ENCODE measurements at places on chromosomes 11 and 22.

GRCh38 chr11:61327669-61328071 is 5.2 kb downstream of the DDB1 start:
- no peak for DNase-seq

- no peak for DNase-seq
These were observed 72.3 kb upstream of the CHRM4 start for GRCh38 chr11:46463701-46464421.

GRCh38 chr22:39229075-39229474 is 15.7 kb downstream of the PDGFB start:
- no peak for DNase-seq

- no peak for DNase-seq
These were observed 4.6 kb downstream of the BID start for GRCh38 chr22:17769716-17770082.

DNA sequence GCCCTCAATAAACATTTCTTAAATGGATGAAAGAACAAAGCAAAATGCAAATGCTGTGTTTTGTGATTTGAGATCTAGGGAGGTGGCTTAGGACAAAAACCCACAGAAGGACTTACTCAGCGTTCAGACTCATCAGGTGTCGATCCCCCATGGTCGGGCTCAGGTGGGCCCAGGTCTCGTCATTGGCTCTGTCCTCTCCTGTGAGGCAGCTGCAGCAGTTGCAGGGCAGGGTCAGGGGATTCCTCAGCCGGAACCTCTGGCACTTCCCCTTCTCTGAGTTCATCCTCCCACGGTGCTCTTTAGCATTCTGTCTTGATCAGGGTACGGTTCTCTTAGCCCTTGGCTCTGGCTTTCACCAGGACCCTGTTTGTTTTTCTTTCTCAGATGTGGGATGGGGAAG is 14.0 kb upstream of the ACR start:
- no peak for DNase-seq

GRCh38 chr11:67519726-67520125 is 3.5 kb downstream of the CABP2 start:
- DNase-seq: no peak

DNA sequence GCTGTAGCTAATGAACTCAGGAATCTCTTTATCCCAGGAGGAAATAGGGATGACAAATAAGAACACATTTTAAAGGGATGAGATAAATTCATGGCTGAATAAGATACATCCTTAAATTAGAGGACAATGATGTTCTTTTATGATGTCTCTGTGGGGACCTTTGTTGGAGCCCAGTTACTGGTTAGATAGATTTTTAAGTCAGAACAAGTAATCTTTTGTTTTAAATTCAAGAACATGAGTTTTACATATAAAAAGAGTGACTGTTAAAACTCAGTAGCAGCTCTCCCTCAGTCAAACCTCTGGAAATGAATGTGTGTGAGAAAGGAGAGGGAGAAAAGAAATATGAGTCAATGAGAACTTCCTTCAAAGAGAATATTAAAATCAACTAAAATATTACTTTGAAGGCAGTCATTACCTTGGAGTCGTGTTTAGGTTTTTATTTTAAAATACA is 241.6 kb downstream of the SWAP70 start:
- DNase-seq: no peak

GRCh38 chr22:46726986-46727317 is 11.1 kb downstream of the CERK start:
- no peak for DNase-seq

GRCh38 chr11:95788921-95789505 is 569 bp downstream of the FAM76B start:
- peak; percentile 19 for DNase-seq

- peak; percentile 78 for DNase-seq
These were observed 60.6 kb downstream of the PPP6R2 start for GRCh38 chr22:50403701-50404101.

GRCh38 chr22:39629851-39630250 is 59.3 kb downstream of the CACNA1I start:
- DNase-seq: no peak

GRCh38 chr11:61095021-61095420 is 7.3 kb upstream of the CD5 start:
- no peak for DNase-seq

DNA sequence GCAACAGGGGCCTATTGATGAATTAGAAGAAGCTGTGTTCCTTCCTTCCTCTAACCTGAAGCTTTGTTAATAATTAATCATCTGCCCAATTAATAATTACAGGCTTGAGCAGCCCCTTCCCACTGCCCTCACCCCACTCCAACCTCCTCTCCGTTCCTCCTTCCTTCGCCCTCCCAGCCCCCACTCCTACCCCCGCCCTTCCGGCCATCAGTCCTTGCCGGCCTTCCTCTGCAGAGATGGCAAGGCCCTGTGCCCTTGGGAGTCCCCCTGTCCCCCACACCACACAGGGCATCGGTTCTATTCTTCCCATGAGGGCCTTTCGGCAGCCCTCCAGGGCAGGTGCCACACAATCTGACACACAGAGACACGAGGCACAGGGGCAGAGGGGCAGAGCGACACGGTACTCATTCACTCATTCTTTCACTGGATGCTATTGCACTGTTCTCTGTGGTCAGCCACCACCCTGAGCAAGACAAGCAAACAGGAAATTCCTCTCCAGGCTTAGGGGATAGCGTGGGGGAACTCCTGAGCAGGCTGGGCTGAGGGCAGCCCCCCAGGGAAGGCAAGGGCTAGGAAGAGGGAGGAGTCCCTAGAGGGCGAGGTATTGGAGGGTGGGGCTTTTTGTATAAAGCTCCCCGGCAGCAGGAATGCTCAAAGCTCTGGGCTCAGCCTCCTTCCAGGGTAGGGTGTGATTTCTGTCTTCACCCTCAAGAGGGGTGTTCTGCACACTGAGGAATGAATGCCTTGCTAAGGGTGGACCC is 14.7 kb downstream of the MGAT3 start:
- peak; percentile 52 for DNase-seq

- DNase-seq: no peak
These were observed 13.8 kb upstream of the CCDC81 start for GRCh38 chr11:86360775-86361395.

- no peak for DNase-seq
These were observed 255.5 kb downstream of the DYNC2H1 start for GRCh38 chr11:103364687-103365086.

- no peak for DNase-seq
These were observed 9.8 kb downstream of the PRMT3 start for GRCh38 chr11:20397281-20397680.

- DNase-seq: peak; percentile 9
These were observed 55.4 kb upstream of the LINC01488 start for GRCh38 chr11:69425895-69426544.

- DNase-seq: no peak
These were observed 11.2 kb downstream of the PLA2G6 start for GRCh38 chr22:38170469-38170868.

DNA sequence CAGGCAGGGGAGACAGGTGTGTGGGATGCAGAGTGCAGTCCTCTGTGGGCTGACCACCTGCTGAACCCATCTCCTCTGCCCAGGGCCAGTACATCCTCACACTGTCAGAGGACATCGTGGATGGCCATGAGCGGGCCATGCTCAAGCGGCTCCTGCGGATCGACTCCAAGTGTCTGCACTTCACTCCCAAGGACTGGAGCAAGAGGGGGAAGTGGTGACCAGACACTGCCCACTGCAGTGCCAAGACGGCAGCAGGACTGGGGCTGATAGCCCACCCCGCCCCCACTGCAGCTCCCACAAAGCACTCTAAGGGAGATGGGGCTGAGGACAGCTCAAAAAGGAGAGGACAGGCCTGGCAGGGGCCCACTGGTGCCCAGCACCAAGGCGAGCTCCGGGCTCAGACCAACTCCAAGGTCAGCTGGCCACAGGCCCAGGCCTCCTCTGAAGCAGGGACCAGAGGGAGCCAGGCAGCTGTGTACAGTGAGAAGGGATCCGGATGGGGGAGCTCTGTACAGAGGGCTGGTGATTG is 1.6 kb downstream of the RNASEH2C start:
- DNase-seq: peak; percentile 65

DNA sequence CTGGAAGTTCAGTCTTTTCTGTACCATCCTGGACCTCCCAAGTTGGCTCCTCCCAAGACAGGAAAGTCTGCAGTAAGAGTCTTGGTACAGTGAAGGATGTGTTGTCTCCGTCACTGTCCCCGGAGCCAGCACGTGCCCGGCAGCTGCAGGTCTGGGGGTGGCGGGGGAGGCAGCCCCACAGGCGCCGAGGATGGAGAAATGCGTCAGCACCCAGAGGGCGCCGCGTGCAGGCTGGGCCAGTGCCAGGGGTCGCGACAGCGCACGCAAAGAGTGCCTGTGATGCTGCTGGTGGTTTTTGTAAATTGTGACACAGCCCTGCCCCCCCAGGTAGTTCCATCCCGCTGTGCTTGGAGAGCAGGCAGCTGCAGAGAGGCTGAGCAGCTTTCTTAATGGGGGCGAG is 1200.5 kb downstream of the BRD1 start:
- no peak for DNase-seq

- DNase-seq: peak; percentile 33
These were observed 18.7 kb upstream of the JHY start for GRCh38 chr11:122863704-122864326.

DNA sequence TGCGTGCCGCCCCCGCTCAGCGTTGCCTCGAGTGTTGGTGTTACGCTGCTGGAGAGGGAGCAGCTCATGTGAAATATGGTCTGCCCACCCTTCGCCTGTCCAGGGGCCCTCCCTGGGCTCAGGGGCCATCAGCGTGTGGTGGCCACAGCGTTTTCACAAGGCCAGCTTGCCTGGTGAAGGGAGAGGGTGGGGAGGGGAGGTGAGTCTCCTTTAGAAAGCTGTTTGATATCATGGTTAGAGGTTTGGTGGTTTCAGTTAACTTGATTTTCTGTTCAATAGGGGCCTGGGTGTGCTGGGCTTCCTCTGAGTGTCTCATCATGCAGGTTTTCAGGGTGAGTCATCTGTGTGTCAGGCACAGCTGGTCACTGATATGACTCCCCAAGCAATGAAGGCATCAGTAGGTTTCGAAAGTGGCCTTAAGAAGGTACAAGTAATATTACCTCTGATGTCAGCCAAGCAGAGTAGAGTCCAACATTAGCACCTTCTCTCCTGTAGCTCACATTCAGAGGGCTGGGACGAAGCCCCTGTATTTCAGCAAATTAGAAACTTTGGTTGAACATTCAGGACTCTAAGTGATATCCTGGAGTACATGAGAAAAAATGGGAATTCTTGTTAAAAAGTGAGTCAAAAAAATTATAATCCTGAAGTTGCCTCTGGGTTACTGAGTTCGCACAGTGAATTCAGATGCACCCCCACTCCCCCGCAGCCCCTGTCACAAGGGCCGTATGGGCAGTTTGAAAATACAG is 172.5 kb downstream of the TBC1D22A start:
- DNase-seq: no peak

DNA sequence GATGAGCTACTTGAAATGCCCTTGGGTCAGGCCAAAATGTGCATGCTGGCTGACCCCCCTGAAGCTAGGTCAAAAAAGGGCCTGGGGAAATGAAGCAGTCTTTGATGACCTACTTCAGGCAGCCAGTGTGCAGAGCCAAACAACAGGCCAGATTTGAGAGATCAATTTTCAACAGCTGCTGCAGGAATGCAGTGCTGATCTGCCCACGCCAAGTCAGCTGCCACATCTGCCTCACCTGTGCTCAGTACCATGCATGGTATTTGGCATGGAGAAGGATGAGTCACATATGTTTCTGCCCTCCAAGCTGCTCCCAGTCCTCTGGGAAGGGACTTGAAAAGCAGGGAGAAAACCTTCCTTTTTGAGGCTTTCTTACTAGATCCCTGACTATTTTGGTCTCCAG is 35.8 kb downstream of the MTNR1B start:
- no peak for DNase-seq

- no peak for DNase-seq
These were observed 131.4 kb downstream of the TENM4 start for GRCh38 chr11:79309407-79309806.

- no peak for DNase-seq
These were observed 119.8 kb upstream of the ANO1 start for GRCh38 chr11:69958308-69958707.

GRCh38 chr22:40703736-40704135 is 24.5 kb downstream of the MCHR1 start:
- DNase-seq: no peak

DNA sequence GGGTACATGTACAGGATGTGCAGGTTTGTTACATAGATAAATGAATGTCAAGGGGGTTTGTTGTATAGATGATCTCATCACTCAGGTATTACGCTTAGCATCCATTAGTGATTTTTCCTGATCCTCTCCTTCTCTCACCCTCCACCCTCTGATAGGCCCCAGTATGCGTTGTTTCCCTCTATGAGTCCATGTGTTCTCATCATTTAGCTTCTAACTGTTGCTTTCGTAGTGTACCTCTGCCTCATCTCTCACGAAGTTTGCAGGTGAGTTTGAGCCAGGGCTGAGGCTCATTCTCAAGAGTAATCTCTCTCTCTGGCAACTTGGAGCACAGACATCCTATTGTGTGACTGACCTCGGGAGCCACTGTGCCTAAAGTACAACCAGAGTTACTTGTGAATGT is 4.7 kb upstream of the HBE1 start:
- DNase-seq: no peak

- no peak for DNase-seq
These were observed 253.6 kb upstream of the ANO3 start for GRCh38 chr11:26078231-26078821.

DNA sequence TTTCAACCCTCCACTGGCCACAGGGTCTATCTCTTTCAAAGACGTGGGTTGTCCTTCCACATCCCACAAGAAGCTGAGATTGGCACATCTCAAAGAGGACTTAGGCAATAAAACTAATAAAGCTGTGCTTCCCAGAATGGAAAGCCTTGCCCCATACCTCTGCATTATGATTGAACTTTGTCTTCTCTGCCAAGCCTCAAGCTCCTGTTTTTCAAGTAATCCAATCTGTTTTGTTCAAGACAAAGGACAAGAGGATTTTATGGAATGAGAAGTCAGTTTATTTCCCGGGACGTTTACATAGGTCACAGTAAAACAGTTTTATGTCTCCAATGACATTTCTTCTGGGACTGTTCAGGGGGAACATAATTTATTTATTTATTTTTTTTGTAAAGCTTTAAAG is 108.4 kb downstream of the GALNT18 start:
- DNase-seq: no peak

GRCh38 chr11:64531906-64532312 is 59.1 kb upstream of the SLC22A12 start:
- DNase-seq: no peak

DNA sequence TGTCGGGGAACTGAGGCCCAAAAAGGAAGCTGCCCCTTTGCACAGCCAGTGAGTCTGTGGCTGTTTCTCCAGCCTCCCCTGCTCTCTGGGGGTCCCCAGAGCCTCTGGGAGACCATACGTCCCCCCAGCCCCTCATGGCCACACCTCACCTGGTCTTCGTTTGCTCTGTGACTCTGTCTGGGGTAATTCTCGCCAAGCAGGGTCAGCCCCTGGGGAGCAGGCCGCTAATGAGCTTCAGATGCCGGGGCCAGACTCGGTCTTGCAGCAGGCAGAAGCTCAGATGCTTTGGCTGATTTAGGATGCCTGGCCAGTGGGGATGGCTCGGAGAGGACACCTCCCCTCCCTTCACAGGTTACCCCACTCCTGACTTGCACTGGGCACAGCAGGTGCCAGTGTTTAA is 24.1 kb upstream of the WNT11 start:
- peak; percentile 27 for DNase-seq

DNA sequence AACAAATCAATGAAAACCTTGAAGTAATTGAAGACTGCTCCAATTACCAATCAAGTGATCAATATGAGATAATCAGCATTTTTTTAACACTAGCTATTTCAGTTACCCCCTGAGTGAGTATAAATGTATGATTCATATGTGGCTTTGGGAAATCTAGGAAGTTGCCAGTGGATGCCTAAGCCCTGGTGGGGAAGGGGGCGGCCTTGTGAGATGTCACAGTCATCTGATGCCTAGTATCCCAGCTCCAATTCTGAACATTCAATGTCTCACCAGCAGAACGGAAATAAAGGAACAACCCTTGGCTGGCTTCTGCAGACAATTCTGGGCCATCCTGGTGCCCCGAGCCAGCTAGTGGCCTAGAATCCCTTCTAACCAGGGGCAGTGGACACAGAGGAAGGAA is 58.5 kb upstream of the TIMP3 start:
- no peak for DNase-seq
